ENCODE measurements at places on chromosomes 3 and 15. TPM values are rescaled to one million over a fixed set of nuclear protein-coding genes. Genes with fewer than 3 reads are reported as not detected.

Gene OR5K2
- total RNA-seq, result not detected

DNA sequence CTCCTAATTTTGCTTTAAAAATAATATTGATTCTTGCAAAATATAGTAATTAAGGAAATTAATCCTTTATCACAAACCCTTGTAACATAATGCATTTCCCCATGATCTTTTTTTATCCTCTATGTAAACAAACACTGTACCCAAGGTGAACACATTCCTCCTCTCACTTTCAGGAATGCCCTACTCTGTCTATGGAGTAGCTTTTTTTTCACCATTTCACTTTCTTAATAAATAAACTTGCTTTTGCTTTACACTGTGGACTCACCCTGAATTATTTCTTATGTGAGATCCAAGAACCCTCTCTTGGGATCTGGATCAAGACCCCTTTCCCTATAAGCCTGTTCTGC lies 90.5 kb upstream of the LRRN1 start:
- H3K27ac ChIP-seq, result no peak overlapping the region
- H3K36me3 ChIP-seq, result no peaks in the 10 kb centered on the region
- no peak overlapping the region for H3K4me3 ChIP-seq
- no peaks in the 10 kb centered on the region for H3K4me1 ChIP-seq

- peak; percentile 75 for DNase-seq
- no peaks in the 10 kb centered on the region for H3K27me3 ChIP-seq
- no peaks in the 10 kb centered on the region for H3K36me3 ChIP-seq
Observed at GRCh38 chr3:188165596-188165995, 11.6 kb downstream of the LPP start.

GRCh38 chr3:168990134-168990533 lies 673.4 kb downstream of the MECOM start:
- H3K36me3 ChIP-seq, result no peaks in the 10 kb centered on the region
- DNase-seq, result no peak
- H3K4me1 ChIP-seq, result no peaks in the 10 kb centered on the region
- H3K4me3 ChIP-seq, result no peak overlapping the region
